Left hindlimb (tissue), 1 donor: ENCODE measurements at places on chromosomes 4 and X.
A peak's percentile ranks its signal among the peaks of the same experiment; 100 is the strongest.

DNA sequence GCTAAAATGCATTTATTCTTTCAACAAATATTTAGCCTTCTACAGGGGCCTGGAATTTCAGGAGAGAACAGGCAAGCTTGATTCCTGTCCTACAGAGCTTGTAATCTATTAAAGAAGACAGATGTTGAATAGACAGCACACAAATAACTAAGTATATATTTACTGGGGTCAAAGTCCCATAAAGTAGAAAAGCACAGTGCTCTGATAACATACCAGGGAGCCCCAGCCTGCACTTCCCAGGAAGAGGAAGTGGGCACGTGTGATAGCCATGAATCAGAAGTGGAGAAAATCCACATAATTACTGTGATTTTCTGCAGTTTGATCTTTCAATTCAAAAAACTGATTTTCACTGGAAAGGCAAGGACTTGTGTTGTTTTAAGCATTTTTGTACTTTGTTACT lies 129.1 kb downstream of the EGF start:
- DNase-seq: no peak

DNA sequence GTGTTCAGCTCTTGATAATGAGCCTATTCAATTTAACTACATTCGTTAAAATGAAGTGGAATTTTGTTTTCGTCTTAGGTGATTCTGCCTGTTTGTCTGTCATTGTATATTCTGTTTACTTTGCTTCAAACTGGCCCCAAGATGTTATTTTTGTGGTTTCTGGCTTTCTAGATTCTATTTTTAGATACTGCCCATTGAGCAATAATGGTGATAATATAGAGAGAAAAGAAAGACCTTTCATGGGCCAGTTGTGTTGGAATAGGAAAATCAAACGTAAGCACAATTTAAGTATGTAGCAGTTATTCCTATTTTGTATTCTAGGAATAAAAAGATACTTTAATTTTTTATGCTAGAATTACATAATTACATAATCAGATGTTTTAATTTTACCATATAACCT lies 4.0 kb downstream of the CDKN2AIP start:
- DNase-seq: no peak

DNA sequence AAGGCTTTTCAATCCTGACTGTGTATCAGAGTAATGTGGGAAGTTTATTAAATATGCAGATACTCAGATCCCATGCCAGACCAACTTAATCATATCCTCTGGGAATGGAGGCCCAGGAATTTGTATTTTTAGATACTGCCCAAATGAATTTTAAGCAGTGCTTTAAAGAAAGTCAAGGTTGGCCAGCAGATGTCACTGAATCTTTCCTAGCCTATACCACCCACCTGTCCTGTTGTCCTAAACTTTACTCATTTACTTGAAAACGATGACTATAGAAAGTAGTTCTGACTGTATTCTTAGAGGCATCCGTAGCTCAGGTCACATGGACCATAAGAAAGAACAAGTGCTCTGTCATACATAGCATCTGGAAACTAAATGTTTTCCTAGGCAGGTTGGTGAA lies 79.9 kb downstream of the AMOT start:
- DNase-seq: no peak

GRCh38 chr4:108540536-108540935 lies 79.8 kb upstream of the RPL34 start:
- no peak for DNase-seq

GRCh38 chr4:3401436-3402171 lies 40.2 kb upstream of the HGFAC start:
- DNase-seq: peak; percentile 26

GRCh38 chrX:39440799-39441284 lies 639.6 kb downstream of the MID1IP1 start:
- DNase-seq: no peak
